Hippocampal formation (tissue), 2 donors: ENCODE measurements at places on chromosomes 1 and 21.

DNA sequence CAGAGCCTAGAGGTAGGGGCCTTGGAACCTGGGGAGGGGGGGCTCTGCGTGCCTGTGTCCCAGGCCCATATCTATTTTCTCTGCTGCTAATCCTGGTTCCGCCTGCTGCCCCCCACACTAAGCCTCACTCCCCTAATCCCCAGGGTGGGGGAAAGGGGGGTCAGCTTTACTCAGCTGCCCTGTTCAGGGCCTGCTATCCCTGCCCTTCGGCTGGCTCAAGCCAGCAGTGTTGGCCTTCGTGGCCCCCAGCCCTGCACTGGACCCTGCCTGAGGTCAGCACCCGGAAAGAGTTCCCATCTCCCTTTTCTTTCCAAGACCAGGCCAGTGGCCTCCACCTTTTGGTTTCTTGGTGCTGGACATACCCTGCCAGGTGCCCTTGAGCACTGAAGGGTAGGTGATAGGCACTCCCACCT, 8.4 kb downstream of the ZBTB7B start:
- DNase-seq = no peak

DNA sequence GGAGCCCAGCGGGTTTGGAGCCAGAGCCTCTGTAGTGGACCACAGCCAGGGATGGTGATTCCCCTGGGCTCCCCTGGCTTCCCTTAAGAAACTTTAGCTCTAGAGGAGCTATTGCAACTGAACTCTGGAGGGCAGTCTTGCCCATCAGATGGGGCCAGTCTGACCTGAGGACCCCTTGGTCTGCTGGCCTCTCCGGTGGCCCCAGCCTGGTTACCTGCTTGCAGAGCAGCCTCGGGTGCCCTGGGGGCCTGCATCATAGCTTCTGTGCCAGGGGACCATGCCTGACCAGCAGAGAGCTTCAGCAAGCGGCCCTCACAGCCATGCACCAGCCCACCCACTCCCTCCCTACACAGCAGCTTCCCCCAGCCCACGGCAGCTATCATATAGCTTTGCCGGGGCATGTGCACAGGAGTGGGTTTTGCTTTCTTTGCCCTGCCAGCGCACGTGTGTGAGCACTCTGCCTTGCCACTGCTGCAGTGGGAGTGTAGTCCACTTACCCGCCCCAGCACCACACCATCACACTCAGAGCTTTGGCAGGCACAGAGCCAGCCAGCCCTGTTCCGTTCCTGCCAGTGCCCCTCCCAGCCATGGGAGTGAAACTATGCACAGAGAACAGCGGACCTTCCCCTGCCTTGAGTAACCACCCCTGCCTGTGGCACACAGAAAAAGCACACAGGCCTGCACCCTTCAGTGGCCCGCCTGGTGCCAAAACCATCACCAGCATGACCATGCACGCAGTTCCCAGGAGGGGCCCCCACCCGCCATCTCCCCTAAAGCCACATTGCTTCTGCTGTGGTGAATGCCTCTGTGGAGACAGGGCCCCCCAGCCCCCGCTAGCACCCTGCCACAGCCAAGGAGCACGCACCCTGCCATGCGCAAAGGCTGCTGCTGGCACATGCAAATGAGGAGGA, 442.9 kb upstream of the NEGR1 start:
- no peak for DNase-seq

- DNase-seq = no peak
Observed at GRCh38 chr1:90122654-90123340, 127.9 kb downstream of the ZNF326 start.

GRCh38 chr1:3790952-3791351, 5.3 kb downstream of the LRRC47 start:
- no peak for DNase-seq

- no peak for DNase-seq
Observed at GRCh38 chr1:153028766-153029165, 2.2 kb upstream of the SPRR1B start.

GRCh38 chr1:92838519-92838918, 6.7 kb downstream of the RPL5 start:
- DNase-seq = no peak

GRCh38 chr1:12620488-12620865, 2.5 kb upstream of the DHRS3 start:
- no peak for DNase-seq

GRCh38 chr1:218377143-218377660, 32.1 kb downstream of the TGFB2 start:
- DNase-seq = no peak

- no peak for DNase-seq
Observed at GRCh38 chr1:207152792-207153468, 48.9 kb downstream of the C4BPA start.

- DNase-seq = no peak
Observed at GRCh38 chr1:209341146-209341545, 242.4 kb upstream of the CAMK1G start.

- DNase-seq = no peak
Observed at GRCh38 chr1:195458365-195458764, 1149.9 kb downstream of the KCNT2 start.

DNA sequence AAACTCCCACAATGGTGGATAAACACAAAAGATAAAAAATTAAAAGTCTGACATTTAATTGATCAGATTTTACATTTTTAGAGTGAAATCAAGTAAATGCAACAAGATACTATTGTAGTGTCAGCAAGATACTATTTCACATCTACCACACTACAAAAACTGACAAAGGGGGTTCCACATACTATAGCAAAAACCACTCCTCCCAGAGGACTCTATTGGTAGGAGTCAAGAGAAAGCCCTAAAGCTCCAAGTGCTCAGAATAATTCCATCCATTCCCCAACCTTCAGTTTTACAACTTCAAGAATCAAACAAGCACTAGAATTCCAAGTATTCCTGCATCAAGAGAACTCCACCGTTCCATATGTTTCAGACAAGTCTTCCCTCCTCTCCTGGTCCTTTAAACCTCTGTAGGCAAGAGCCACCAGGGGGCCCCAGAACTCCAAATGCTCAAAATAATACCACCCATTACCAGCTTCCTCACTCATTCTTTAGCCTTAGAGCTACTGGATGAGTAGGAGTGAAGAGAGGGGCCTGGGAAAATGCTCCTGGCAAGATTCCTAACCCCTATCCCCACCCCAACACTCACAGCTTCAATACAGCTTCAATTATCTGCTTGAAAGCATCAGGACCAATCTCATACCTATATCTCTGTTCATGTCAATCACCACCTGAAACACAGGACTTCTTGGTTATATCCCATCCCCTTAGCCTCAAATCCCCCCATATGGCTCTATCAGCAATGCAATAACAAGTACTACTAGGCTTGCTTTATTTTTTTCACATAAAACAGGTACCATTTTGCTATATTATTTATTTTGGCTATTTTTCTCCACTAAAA, 9.9 kb downstream of the TOR1AIP2 start:
- DNase-seq = no peak

- DNase-seq = no peak
Observed at GRCh38 chr1:210777914-210778313, 356.0 kb downstream of the KCNH1 start.

DNA sequence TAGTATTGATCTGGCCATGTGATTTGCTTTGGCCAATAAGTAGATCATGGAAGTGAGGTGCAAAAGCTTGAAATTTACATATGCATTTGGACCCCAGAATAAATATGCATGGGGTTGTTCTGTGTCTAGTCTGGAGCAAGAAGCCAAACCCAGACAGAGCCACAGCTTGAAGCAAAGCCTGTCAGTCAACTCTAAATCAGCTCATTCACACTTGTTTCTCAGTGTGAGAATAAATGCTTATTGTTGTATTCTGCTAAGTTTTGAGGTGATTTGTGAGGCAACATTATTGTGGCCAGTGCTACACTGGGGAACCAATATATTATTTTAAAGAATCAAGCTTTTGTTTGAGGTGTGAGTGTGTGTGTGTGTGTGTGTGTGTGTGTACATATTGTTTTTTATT, 12.2 kb upstream of the PGLYRP3 start:
- DNase-seq = no peak

DNA sequence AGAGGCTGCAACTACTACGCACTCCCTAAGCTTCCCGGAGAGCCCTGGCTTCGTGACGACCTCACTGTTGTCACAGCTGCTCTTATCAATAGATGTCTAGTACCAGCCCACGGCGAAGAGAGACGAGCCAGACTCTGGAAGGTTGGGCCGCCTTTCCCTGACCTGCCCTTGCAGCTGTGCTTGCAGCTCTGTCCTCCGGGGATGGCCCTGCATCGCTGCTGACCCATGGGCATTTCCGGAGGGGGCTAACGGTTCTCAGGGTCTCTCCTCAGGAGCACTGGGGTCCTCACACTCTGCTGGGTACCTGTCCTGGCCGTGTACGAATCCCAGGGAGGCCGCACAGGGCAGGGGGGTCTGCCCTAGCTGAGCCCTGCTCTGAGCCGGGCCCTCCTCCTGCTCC, 93.8 kb upstream of the COL6A1 start:
- no peak for DNase-seq

GRCh38 chr21:14401217-14401616, 18.3 kb upstream of the HSPA13 start:
- DNase-seq = no peak

GRCh38 chr21:26127918-26128317, 42.7 kb downstream of the APP start:
- DNase-seq = no peak

DNA sequence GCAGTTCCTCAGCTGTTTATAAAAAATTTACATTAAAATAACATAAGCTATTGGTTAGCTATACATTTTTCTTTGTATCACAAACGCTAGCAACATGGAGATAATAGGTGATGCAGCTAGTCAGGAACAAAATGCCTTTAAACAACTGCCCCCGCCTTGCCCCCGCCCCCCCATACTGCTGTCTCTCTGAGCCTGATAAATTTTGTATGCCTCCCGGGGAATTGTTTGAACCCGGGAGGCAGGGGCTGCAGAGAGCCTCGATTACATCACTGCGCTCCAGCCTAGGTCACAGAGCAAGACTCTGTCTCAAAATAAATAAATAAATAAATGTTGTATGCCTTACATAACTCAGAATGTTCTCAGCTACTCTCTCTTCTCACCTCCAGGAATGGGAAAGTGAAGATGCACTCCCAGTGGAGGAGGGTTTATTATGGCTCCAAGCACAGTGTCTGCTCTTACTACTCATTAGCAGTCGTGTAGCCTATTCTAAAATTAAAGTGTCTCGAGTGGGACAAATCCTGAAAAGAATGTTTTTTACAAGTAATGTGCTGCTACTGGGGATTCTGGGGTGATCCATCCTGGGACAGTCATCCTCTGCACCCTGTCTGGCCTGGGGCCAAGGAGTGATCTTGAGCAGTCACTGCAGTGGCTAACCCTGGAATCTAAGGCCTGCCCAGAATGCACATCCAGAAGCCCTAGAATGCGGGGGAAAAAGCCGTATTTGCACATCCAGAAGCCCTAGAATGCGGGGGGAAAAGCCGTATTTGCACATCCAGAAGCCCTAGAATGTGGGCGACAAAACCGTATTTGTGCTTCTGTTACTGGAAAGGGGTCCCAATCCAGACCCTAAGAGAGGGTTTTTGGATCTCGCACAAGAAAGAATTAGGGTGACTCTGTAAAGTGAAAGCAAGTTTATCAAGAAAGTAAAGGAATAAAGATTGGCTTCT, 39.4 kb upstream of the ZNF496 start:
- DNase-seq = no peak

- DNase-seq = no peak
Observed at GRCh38 chr1:184972315-184973055, 1.8 kb downstream of the NIBAN1 start.

- no peak for DNase-seq
Observed at GRCh38 chr1:48099072-48099773, 102.0 kb upstream of the TRABD2B start.

DNA sequence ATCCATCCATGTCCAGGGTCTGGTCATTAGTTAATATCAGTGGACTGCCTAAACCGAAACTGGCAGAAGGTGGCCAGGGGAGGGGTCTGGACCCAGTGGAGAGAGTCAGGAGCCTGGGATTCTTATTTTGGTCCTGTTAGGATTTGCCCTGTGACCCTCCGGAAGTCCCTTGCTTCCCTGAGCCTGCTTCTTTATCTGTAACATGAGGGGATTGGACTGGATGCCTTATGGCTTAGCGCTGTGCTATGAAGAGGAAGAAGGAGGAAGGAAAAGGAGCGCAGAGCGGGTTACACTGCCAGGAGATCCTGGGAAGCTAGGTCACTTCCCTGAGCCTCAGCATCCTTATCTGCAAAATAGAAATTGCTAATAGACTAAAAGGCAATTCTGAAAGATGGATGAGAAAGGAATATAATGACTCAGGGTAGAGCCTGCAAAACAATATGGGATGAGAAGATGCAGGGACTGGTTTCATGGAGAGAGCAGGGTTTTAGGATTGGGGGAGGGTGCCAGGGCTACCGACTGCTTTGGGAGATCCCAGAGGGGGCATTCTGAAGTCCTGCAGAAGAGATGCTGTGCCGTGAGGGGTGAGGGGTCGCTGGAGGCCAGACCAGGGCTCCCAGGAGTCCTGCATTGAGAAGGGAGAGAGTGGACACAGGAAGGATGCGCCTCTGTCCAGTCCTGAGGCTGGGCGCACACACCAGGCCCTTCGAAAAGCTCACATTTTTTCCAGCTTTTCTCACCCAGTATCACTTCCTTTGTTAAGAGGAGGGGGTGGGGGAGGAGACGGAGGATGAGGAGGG, 460 bp upstream of the ADORA1 start:
- DNase-seq = no peak

DNA sequence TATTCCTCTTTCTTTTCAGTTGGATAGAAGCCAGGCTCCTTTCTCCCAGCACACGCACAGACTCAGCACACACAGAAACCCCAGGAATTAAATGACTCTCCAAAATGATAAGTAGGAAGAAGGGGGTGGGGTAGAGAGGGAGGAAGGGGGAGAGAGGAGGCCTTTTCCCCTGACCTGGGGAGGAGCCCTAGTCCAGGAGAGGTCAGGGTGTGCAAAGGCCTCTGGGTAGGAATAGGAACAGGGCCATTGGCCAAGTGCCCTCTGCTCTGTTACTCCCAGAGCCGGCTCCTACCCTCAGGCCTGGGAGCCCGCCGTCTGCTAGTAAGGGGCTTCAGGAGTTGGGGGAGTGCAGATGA, 35.6 kb upstream of the PUM1 start:
- no peak for DNase-seq

DNA sequence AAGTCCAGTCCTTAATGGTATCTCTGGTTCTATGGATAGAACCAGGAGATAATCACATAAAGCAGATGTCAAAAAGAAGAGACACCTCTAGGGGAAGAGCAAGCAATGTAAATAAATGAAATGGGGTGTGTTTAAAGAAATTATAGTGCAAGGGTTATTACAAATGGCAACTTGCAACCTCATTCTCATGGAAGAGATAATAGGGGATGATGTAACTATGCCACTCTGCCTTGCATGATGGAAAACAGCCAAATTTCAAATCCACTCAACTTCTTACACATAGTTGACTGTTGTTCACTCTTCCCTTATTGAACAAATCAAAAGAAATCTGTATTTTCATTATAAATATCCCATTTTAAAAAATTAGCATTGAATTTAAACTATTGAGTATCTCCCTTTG, 274.0 kb upstream of the TMPRSS15 start:
- no peak for DNase-seq

GRCh38 chr1:108961198-108961597, 2.1 kb downstream of the CLCC1 start:
- no peak for DNase-seq

- peak; percentile 45 for DNase-seq
Observed at GRCh38 chr1:242242983-242243382, 244.1 kb upstream of the MAP1LC3C start.

GRCh38 chr1:167762061-167762746, 40.4 kb downstream of the MPZL1 start:
- no peak for DNase-seq
